AG10803 (cell line): ENCODE measurements at places on chromosomes 12 and 14.
A peak's percentile ranks its signal among the peaks of the same experiment; 100 is the strongest.

DNA sequence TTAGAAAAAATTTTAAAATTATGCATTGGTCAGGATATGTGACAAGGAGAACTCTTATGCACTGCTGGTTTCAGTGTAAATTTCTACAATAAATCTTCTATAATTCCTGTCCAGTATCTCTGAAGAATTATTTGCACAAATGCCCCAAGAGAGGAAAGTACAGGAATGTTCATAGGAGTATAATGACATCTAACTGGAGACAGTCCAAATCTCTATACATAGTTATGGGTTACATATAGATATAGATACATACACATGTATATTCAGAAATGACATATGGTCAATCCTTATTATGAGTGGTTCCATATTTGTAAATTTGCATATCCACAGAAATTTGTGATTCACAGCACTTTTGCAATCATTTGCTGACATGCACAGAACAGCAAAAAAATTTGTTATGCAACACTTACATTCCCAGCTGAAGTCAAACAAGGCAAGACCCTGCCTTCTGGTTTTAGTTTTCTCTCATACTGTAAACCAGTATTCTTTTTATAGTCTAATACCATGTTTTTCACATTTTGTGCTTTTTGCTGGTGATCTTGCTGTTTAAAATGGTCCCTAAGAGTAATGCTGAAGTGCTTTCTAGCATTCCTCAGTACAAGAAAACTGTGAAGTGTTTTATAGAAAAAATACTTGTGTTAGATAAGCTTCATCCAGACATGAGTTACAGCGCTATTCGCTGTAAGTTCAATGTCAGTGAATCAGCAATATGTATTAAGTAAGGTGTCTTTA, 103.8 kb downstream of the SLC16A7 start:
- DNase-seq: peak; percentile 91

GRCh38 chr12:86104087-86104486, 152.1 kb downstream of the MGAT4C start:
- no peak for DNase-seq

DNA sequence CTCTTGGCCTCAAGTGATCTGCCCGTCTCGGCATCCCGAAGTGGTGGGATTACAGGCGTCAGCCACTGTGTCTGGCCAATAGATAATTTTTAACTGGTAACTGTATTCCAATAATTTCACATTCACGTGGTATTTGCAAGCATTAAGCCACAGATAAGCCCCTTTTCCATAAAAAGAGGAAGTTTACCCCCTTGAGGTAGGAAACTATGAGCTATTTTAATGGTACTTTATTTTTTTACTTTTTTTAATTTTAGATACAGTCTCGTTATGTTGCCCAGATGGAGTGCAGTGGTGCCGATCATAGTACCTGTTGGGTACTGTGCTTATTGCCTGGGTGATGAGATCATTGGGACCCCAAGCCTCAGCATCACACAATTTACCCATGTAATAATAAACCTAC, 42.9 kb upstream of the AP4S1 start:
- no peak for DNase-seq

DNA sequence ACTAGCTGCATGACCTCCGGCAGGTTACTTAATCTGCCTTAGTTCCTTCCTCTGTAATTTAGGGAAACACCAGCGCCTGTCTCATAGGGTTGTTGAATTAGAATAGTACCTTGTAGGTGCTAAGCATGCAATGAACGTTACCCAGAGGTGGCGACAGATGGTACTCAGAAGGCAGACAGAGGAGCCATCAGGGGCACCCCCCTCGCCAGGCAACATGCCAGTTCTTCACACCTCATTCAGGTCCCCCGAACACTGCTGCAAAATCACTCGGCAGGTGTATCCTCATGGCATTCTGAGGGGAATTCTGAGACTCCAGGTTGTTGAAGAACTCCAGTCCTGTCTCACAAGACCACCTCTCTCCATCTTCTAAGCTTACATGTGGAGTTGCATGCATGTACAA, 10.1 kb downstream of the ISM2 start:
- no peak for DNase-seq

DNA sequence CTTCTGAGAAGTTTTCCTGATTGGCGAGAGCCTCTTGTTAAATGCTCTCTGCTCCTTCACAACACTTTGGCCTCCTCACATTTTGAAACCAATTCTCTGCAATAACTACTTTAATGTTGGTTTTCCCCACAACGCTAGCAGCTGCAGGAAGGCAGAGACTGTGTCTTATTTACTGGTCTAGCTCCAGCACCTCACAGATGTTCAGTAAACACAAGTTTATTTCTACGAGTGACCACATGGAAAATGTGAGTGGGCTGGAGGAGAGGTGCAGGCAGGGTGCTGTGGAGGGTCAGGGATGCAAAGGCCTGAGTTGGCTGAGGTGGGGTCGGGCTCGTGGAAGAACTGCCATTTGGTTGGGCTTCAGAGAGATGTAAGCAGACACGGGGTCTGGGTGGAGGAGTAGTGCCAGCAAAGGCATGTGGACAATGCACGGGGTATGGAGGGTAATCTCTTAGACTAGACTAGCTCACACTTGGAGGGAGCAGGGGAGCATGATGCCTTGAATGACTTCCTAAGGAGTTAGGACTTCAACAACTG, 117.4 kb upstream of the RTL1 start:
- no peak for DNase-seq

DNA sequence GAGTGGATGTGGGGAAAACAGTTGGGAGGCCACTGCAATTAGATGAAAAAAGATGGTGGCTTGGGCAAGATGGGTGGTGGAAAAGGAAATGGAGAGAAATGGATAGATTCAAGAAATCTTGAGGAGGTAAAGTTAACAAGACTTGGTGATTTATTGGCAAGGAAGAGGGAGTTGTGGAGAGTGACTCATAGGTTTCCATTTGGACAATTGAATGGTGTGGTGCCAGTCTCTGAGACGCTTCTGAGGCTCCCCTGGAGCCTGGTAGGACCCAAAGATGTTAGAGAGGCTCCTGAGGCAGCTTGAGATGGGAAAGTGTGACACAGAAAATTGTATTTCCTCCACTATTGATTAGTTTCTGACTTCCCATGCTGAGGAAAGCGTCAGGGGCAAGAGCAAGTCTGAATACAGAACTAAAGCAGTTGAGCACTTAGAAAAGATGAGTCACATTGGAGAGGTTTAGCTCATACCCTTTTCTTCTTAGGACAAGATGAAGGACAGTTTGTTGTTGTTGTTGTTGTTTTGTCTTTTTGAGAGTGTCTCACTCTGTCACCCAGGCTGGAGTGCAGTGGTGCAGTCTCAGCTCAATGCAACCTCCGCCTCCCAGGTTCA, 4.5 kb downstream of the PRPF40B start:
- DNase-seq: peak; percentile 45

DNA sequence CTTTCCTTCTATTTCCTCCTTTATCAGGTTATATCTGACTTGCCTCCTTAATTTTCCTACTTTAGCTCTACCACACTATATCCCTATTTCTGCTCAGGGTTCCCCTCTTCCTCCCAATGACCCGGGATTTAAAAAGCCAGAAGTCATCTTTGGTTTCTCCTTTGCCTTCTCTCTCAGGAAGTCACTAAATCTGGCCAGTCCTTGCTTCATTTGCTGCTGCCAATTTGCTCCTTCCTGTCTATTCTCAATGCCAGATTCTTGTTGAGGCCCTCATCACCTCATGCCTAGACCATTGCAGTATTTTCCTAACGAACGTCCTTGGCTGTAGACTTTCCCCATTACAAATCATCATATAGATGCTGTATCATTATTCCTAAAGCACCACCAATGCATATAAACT, 26.5 kb upstream of the NID2 start:
- no peak for DNase-seq

GRCh38 chr14:99551034-99551922, 52.7 kb downstream of the CCDC85C start:
- no peak for DNase-seq

DNA sequence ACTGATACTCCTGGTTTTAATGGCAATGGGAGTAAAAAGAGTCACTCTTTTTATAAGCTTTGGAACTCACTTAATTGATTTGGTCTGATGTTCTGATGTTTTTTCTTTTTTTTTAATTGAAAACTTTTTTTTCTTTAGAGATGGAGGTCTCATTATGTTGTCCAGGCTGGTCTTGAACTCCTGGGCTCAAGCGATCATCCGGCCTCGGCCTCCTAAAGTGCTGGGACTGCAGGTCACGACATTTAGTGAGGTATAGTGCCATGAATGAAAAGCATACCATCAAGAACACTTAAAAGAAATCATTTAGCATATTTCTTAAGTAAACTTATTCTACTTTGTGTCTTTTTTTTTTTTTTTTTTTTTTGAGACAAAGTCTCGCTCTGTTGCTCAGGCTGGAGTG, 12.7 kb upstream of the EID3 start:
- DNase-seq: no peak

- DNase-seq: no peak
Observed at GRCh38 chr12:49068879-49069506, 786 bp downstream of the RHEBL1 start.

DNA sequence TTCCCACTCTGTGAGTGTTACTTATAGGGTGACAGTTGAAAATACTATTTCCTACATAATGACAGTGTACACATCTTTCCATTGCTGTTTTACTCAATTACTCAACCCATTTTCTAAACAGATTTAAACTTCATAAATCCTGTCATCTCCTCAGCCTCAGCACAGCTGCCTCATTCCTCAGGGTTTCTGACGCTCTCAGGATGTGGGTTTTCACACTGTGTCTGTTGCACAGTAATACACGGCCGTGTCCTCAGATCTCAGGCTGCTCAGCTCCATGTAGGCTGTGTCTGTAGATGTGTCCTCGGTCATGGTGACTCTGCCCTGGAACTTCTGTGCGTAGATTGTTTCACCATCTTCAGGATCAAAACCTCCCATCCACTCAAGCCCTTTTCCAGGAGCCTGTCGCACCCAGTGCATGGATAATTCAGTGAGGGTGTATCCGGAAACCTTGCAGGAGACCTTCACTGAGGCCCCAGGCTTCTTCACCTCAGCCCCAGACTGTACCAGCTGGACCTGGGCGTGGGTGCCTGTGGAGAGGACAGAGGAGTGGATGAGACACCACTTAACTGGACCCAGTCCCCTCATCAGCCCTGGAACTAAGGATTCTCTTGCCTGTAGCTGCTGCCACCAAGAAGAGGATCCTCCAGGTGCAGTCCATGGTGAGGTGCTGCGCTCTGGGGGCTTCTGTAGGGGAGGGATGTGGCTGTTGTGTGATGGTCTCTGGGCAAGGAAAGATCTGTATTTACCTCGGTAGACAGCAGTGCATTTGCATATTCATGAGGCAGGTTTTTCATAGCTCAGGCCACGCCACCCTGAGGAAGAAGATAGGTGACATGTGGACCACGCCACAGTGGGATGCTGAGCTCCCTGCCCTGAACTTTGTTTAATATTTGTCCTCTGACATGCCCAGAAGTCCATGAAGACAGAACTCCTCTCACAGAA, 750.2 kb downstream of the TMEM121 start:
- DNase-seq: no peak

DNA sequence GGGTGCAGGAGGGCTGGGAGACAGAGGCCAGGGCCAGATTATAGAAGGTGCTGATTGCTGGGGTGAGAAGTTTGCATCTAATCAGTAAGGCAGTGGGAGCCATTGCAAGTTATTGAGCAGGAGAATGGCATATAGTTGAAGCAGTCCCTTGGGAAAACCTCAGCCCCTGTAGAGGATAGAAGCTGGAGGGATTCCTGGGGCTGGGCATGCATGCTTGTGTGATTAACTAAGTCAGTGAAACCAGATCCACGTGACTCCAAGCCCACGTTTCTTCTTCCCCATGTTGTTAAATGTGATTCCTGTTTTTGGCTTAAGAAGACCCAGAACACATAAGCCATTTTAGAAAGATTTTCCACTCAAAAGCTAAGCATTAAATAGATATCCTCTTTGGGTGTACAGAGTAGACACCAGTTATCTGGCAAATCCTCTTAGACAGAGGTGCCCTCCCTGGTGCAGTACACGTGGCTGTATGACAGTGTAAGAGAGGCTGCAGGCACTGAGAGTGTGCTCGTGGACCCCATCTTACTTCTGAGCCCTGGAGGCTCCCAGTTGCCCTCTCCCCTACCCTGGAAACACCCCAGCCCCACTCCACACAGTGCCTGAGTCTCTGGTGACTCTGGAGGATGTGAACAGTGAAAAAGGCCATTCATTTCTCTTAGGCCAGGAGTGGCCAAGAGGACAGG, 3.2 kb downstream of the C14orf132 start:
- peak; percentile 78 for DNase-seq

- DNase-seq: no peak
Observed at GRCh38 chr14:47674543-47675465, 601 bp downstream of the MDGA2 start.

DNA sequence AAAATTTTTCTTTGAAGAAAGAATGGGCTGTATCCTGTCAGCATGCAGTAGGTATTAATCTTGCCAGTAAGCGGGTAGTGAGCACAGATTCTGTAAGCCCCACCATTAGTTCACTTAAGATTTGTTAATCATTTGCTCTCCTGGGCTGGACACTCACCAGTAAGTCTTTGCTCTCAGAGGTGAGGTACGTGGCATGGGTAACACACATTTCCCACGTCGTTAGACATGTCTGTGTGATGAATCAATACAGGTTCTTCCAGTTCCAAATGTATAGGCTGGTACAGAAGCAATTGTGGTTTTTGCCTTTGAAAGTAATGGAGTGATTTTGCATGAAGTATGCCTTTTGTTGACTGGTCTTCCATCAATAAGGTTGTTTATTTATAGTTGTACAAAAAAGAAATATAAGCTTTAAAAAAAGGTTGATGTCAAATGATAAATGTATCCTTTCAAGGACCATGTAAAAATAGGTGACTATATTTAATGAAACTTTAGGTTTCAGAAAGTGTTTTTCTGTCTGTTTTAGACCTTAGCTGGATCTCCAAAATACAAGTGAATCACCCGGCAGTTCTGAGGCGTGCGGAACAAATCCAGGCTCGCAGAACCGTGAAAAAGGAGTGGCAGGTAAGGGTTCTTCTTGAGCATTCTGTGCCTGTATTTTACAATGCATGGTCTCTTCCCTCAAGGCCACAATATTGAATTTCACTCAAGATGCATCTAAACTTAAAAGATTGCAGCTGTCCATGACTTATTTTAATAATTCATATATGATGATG, 45.5 kb downstream of the DERA start:
- no peak for DNase-seq

GRCh38 chr14:32417956-32418552, 89.0 kb downstream of the AKAP6 start:
- peak; percentile 64 for DNase-seq

DNA sequence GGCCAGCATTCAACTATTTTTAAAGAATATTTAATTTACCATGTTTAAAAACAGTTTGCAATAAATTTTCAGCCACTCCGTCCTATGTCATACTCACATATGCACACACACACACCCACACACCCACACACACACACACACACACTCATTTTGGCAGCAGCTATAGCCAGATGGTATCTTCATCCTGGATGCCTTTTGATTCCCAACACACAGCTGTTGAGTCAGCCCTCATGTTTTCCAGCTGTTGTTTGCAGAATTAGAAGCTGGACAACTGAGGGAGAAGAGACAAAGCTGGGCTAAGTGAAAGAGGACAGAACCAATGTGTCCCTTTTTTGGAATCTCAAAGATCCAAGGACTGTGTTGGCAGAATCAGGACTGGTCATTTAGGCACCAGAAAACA, 80.0 kb upstream of the EGLN3 start:
- DNase-seq: peak; percentile 89
